ENCODE measurements at places on chromosomes 16 and 17. TPM values are rescaled to one million over a fixed set of nuclear protein-coding genes. Genes with fewer than 3 reads are reported as not detected.

DNA sequence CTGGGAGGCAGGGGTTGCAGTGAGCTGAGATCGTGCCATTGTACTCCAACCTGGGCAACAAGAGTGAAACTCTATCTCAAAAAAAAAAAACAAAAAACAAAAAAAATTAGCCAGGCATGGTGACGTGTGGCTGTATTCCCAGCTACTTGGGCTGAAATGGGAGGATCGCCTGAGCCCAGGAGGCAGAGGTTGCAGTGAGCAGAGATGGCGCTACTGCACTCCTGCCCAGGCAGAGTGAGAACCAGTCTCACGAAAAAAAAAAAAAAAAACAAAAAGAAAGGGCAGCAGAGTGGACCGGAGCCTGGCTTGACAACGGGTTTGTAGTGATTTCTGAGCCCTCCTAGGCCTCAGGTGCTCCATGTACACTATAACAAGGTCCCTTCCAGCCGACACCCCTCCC, 33.1 kb downstream of the PEMT start:
- DNase-seq: no peak

DNA sequence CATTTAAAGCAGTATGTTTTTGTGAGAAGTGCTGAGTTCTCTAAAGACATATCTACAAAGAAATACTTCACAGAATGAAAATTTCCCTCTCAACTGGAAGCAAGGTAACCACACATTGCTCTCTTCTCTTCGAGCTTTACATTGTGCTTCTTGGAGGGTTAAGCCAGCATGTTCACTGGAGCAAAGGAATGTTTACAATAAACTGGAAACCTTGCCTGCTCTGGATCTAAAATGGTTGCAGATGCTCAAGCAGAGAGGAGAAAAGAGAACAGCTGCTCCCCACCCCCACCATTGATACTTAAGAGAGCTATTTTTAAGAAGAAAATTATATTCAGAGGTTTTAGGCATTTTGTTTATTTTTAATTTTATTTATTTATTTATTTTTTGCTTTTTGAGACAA, 213.1 kb downstream of the CEP112 start:
- no peak for DNase-seq

DNA sequence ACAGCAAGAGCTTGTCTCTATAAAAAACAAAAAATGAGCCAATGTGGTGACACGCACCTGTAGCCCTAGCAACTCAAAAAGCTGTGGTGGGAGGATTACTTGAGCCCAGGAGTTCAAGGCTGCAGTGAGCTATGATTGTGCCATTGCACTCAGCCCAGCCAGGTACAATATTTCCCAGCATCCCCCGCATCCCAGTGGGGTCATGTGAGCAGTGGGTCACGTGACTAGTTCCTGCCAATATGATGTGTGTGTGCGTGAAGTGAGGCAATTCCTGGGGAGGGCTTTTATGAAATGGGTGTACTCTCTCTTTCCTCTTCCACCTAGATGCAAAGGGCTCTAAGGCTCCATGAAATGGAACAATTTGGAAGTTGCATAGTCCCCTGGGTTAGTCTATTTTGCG, 81.3 kb downstream of the GSG1L start:
- no peak for DNase-seq

DNA sequence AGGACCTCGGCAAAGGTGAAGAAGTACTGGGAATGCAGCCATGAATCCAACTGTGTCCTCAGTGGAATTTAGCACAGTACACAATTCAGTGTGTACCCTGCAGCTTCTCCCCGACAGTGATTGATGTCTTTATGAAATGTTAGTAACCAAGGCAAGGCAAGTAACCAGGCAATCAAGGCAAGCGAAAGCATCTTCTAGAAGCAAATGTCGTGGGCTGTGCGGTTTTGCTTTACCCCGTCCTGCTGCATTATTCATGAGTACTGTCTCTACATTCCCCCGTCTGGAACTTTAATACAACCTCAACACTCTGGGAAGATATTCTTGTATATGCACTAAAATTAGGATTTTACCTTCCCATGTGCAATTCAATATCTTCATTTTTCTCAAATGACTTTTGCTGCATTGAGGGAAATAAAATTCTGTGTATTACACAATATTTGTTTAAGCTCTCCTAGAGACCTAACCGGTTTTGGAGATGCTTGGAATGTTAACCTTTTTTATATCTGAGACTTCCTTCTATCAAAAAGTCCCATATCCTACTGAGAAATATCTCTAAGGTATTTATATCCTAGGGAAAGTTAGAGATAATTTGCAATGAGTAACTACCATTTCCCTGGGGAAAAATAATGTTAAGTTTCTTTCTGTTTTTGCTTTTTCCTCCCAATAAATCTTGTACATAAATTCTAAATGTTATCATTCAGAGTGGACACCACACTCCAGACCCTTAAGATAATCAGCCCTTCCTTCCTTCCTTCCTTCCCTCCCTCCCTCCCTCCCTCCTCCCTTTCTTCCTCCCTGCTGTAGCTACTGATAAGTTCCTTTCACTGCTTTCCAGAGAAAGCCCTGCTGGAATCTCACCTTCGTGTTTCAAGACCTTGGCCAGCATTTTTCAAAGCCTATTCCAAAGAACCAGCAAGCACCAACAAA, 51.9 kb upstream of the ADORA2B start:
- DNase-seq: no peak

DNA sequence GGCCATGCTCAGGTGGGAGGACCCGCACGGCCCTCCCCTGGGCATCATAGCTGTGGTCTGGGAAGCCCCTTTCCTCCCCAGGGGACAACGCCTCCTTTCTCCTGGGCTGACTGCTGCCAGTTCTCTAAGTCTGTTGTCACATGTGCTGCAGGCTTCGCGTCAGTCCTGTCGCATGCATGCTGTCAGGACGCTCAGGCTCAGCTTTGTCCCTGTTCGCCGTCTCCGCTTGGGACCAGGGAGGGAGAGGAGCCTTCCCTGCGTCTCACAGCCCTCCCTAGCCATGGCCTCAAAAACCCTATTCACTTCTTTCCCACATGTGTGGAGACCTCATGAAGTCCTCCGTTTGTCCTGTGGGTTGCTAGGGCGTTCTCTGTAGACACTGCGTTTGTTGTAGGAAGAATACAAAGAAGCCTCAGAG, 21.4 kb downstream of the LDHD start:
- no peak for DNase-seq

DNA sequence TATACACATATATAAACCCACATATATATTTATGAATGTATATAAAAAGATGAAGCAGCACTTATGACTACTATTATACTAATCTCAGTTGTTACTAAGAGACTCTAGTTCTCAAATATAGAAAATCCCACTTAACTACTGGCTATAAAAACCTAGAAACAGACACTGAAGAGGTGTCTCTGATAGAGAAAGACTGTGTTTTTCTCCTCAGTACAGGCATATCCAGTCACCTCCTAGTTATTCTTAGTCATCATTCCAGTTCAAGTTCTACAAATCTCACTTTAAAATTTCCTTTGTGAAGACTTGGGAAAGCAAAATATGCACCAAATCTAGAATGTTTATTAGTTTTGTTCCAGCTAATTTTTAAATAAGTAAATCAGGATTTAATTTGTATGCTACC, 93.9 kb downstream of the STH start:
- no peak for DNase-seq

GRCh38 chr17:67401598-67402504, 24.8 kb downstream of the PITPNC1 start:
- DNase-seq: no peak

Gene GLTPD2
- total RNA-seq: not detected

DNA sequence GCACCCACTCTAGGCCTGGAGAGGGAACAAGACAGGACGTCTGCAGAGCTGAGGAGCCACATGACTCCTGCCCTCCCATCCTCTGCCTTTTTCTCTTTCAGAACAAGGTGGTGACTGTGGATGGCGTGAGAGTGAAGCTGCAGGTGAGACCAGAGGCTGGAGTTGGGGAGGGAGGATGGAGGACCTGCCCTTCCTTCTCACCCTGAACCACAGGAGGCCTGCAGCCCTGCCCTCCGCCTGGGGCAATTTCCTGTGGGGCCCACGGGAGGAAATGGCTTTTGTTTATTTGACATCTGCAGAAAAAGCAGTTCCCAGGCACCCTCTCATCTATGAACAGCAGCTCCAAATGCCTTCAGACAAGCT, 5.1 kb downstream of the RAB37 start:
- DNase-seq: no peak

DNA sequence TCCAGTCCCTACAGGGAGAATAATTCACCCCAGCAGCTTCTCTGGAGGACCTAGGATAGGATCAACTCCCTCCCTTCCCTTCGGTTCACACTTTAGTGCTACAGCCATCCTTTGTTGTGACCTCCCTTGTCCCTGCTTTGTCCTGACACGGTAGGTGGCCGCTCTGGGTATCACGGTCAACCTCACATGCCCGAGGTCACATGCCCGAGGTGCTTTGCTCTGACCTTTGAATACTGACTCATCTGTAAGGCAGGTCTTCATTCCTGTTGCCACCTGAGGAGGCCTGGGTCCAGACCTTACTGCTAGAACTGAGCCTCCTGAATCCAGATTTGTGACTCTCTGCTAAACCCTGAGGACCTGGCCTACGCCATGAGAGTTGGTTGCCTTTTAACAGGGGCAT, 19.7 kb downstream of the ALKBH5 start:
- DNase-seq: no peak

Gene NR1D1
- total RNA-seq: 21.1 TPM

Gene ZNF385C
- total RNA-seq: 0.16 TPM

DNA sequence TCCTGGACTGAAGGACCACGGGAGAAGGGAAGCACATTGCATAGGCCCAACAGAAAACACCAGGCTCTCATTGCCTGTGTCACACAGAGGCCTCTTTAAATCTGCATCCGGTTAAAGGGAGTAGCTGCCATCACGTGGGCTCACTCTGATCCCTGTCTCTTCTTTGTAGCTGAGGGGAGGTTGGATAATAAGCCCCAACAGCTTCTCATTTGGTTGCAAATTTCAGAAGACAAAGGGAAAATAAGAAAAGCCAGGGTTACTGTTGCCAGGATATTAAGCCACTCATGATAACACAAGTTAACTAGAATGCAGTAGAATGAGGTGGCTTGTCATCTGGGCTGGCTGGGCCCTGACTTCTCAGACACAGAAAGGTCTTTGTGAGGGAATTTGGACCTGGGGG, 325.1 kb upstream of the ERCC4 start:
- DNase-seq: no peak

Gene SP6
- total RNA-seq: 0.08 TPM

Gene RAP1GAP2
- 46.8 TPM for total RNA-seq

All from Right ventricle myocardium superior (tissue), 1 donor.